ENCODE measurements at places on chromosomes 2 and 18. TPM values are rescaled to one million over a fixed set of nuclear protein-coding genes. Genes with fewer than 3 reads are reported as not detected.
A peak's percentile ranks its signal among the peaks of the same experiment; 100 is the strongest.

The IL1RL1 gene
- total RNA-seq, result 2.5 TPM

The RNF125 gene
- total RNA-seq, result 3.4 TPM

The COPS9 gene
- total RNA-seq, result 204 TPM

The CNDP1 gene
- total RNA-seq, result not detected

The PHLPP1 gene
- total RNA-seq, result 5.9 TPM

GRCh38 chr2:16406496-16407289 lies 258.9 kb downstream of the CYRIA start:
- no peak for DNase-seq

GRCh38 chr2:224257156-224257555 lies 144.8 kb downstream of the FAM124B start:
- DNase-seq, result no peak

GRCh38 chr18:48874701-48875162 lies 76.0 kb downstream of the SMAD7 start:
- no peak for DNase-seq

GRCh38 chr2:71661782-71662181 lies 208.4 kb downstream of the DYSF start:
- DNase-seq, result peak; percentile 0

DNA sequence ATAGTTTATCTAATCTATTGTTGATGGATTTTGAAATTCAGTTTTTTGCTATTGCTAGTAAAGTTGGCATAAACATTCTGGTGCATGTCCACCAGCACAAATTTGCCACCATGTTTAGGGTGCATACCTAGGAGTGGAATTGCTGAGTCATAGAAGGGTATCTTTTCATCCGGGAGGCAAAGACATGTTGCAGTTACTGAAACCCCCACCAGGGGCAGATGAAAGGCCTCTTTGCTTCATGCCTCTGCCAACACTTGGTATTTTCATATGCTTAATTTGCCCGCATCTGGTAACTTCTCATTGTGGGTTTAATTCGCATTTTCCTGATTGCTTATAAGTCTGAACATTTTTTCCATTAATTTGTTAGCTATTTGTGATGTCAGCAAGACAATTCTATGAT lies 8.2 kb downstream of the DCC start:
- no peak for DNase-seq

DNA sequence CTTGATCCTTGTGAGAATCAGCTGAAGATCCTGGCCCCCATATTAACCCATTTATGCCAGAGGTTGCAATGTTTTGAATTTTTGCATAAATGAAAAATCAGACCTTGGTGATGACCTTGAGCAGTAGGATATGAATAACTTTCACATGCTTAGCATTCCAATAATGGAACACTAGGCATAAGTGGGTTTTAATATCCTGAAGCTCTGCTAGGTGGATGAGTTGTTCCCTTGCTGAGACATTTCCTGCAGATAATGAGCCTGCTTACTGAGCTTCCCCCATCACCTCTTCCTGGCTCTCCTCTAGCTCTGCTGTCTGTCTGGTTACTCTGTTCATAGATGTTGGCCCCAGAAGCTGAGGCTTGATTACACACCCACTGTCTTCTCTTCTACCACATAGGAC lies 25.5 kb upstream of the SEC11C start:
- no peak for DNase-seq

GRCh38 chr18:25239581-25240419 lies 112.2 kb downstream of the ZNF521 start:
- no peak for DNase-seq

DNA sequence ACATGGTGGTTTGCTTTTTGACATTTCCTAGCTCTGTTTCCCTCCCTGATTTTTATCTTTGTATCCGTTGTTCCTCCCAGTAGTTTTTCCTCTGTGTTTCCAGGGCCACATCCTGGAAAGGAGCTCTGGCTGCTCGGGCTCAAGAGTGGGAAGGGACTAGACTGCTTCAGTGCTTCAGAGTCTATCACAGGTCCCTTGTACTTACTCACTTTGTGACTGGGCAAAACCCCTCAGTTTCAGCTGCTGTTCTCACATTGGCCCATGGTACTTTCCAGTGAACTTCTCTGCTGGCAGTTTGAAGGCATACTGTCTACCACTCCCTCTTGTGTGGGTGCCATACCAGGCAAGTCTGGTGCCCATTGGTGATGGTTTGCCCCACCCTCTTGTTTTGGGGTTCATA lies 7.5 kb upstream of the STAMBP start:
- no peak for DNase-seq

DNA sequence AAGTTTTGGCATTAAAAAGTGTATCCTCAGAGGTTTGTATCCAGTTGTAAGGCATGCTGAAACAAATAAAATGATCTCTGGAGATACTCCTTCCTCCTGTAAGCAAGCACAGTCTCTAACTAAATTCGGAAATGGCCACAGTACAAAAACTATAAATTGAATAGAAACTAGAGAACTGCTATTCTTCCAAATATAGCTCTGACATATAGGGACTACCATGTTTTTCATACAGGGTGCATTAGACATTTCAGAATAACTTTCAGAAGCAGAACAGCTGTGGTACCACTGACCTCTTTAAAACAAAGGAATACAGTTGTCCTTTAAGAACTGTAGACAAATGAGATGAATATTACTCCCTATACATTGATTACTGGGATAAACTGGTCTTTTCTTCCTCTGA lies 568.5 kb downstream of the ARHGAP15 start:
- no peak for DNase-seq

- no peak for DNase-seq
Observed at GRCh38 chr2:203177361-203177760, 61.5 kb upstream of the CYP20A1 start.

DNA sequence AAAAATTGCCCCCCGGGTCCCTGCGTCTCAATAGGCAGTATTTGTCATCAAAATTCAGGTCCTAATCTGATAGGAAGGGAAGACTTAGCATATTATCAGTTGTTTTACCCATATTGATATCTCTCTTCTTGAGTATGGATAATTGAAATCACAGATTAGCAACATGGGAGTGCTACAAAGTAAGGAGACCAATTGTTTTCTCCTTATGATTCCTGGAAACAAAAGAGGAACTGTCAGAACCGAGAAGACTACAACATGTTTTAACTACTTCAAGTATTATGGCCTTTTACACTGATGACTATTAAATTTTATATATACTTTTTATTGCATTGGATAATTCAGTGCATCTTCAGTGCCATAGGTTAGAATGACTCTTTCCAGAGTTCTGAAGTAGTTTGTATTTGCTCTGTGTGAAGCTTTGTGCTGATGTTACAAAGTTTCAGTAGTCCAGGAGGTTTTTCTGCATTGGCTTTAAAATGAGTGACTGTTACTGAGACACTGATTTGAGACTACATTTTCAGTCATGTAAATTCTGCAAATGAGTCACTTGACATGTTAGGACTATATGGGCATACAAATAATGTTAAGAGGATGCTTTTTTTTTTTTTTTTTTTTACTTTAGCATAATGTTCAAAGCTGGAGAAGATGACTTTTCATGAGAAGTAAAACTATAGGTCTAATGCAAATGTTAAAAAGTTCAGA lies 19.7 kb upstream of the TLK1 start:
- DNase-seq, result no peak

Measured in left ventricle myocardium superior (tissue), 1 donor.